ENCODE measurements at places on chromosomes 12 and 14. TPM values are rescaled to one million over a fixed set of nuclear protein-coding genes. Genes with fewer than 3 reads are reported as not detected.

GRCh38 chr12:13223941-13224340 is 27.4 kb downstream of the EMP1 start:
- DNase-seq = no peak
- no peaks in the 10 kb centered on the region for H3K27me3 ChIP-seq
- no peaks in the 10 kb centered on the region for H3K36me3 ChIP-seq
- no peaks in the 10 kb centered on the region for H3K4me1 ChIP-seq
- H3K27ac ChIP-seq = no peak overlapping the region

DNA sequence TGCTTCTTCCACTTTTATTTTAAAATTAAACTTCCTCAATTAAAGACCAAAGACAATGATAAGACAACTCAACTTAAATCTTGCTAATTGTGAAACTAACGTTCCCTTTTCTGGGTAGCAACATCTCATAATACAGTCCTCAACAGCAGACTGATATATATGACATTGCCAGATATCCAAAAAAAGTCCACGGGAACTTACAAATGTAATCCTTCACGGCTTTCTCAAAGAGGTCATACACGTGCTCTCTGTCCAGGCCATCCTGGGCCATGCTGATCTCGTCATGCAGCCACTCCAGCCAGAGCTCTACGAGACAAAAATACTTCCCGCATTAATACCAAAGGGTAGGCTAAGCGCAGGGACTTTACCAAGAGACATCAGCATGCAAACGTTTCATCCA is 13.3 kb downstream of the SART3 start:
- H3K27ac ChIP-seq = no peak overlapping the region
- no peak overlapping the region for H3K4me3 ChIP-seq
- H3K36me3 ChIP-seq = peaks cover 41% of the 10 kb centered on the region
- no peaks in the 10 kb centered on the region for H3K4me1 ChIP-seq
- no peak for DNase-seq
- no peaks in the 10 kb centered on the region for H3K27me3 ChIP-seq

DNA sequence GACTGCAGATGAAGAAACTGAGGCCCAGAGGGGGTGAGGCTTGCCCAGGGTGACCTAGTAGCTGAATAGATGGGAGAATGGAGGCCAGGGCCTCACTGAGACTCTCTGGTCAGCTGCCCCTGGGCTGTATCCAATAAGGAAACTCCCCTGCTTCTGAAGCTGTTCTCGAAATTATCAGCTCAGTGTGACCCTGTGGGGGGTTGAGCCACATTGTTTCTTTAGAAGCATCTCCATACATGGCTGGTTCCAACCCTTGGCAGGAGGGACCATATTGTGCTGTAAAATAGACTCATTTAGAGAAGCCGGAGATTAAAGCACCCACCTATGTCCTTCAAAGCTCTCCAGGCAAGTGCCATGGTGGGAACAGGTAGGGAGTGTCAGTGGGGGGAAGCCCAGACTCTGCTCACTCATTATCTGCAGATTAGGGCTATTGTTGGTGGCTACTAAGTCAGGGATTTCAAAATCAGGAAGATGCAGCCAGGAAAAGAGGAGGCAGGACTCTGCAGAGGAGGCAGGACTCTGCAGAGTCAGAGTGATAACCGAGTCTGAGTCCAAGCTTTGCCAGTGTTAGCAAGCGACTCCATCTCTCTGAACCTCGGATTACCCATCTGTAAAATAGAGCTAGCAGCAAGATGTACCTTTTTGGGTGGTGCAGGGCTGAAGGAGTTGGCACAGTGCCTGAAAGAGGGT is 3.5 kb downstream of the SERPINA5 start:
- H3K4me1 ChIP-seq = no peaks in the 10 kb centered on the region
- no peaks in the 10 kb centered on the region for H3K27me3 ChIP-seq
- DNase-seq = no peak
- no peak overlapping the region for H3K4me3 ChIP-seq
- no peaks in the 10 kb centered on the region for H3K36me3 ChIP-seq

DNA sequence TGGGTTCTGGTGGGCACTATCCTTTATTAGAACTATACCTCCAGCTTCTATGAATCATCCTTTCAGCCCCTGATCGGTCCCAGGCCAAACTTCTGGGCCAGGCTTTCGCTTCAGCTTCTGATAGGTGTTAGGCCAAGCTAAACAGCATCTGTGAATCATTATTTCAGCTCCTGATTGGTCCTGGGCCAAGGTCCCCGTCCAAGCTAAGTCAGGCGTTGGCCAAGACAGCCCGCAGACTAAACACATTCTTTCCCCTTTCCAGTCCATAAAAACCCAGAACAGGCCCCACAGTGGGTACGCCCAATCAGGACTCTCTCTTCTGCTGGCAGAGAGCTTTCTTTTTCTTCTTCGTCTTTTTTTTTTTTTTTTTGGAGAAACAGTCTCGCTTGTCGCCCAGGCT is 1808.9 kb upstream of the SEL1L start:
- no peaks in the 10 kb centered on the region for H3K36me3 ChIP-seq
- no peaks in the 10 kb centered on the region for H3K27me3 ChIP-seq
- H3K4me3 ChIP-seq = no peak overlapping the region
- H3K27ac ChIP-seq = no peak overlapping the region
- peak; percentile 14 for DNase-seq
- no peaks in the 10 kb centered on the region for H3K4me1 ChIP-seq

- no peaks in the 10 kb centered on the region for H3K36me3 ChIP-seq
- no peak for DNase-seq
- H3K4me3 ChIP-seq = no peak overlapping the region
- no peak overlapping the region for H3K27ac ChIP-seq
- no peaks in the 10 kb centered on the region for H3K27me3 ChIP-seq
Observed at GRCh38 chr12:91817517-91817916, 328.1 kb downstream of the BTG1 start.

DNA sequence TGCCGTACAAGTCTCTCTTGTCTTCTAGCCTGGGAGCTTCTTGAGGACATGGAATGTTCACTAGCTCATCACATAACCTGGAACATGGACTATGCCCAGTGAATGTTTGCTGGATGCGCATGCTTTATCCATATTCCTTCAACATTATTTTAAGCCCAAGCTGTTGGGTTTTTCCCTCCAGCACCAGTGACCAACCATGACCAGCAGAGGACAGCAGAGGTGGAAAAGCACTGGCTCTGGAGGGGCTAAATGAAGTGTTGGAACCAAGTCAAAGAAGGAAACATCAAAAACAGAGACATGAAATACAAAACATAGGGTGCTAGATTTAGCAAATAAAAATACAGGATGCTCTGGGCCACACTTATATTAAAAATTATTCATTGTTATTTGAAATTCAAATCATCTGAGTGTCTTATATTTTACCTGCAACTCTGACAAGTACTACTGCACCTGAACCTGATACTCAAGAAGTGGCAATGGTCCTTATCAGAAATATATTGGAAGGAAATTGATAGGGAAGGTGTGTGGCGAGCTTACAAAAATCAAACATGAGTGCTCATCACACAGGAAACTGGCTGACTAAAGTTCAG is 23.1 kb upstream of the HELB start:
- no peak for DNase-seq
- no peak overlapping the region for H3K27ac ChIP-seq
- H3K4me3 ChIP-seq = no peak overlapping the region
- no peaks in the 10 kb centered on the region for H3K36me3 ChIP-seq
- H3K27me3 ChIP-seq = no peaks in the 10 kb centered on the region

DNA sequence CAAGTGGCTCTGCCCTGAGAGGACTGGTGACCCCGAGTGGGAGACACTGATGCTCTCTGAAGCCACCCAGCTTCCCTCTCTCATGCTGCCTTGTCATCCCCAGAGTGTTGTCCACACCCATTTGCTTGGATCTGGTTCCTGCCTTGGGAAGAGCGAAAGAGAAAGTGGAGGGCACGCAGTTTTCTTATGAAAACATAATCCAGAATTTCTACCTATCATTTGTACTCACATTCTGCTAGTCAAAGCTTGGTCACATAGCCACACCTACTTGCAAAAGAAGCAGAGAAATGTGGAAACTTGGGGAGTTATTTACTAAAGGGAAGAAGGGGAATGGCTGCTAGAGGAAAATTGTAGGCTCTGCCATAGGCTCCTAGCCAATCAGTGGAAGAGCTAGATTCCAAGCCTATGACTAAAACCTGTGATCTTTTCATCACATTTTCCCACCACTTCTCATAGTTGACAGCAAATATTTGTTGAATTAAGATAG is 326.3 kb downstream of the ZFP36L1 start:
- peaks cover 3% of the 10 kb centered on the region for H3K4me1 ChIP-seq
- H3K4me3 ChIP-seq = no peak overlapping the region
- H3K27me3 ChIP-seq = no peaks in the 10 kb centered on the region

DNA sequence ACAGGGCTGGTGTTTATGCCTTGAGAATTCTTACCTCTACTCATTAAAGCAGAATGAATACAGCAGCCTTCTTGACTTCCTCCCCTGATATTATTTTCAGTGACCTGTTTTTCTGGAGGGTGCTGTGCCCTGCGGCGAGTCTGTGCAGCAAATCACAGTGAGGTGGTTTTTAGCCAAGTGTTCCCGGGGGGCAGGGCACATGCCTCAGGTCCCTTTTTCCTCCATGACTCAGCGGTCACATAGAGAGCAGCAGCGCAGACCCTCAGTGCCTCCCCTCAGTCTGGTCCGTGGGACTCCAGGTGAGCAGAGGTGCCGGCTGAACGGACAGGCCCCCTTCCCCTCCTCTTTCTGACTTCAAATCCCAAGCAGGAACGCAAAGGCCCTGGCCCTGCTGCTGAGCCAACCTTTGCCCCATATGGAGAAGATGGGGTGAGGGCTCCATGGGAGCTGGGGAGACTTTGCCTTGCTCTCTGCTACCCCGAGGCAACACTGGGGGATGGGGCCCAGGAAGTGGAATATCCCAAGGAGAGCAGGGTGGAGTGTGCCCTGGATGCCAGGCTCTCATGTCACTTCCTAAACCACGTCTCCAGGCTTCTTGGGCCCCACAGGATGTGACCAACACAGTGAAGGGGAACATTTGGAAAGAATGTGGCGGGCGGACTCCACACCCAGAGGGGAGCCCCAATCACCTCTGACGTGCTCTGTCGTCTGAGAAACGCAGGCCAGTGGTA is 90.0 kb downstream of the DHRS2 start:
- H3K27ac ChIP-seq = no peak overlapping the region
- no peak overlapping the region for H3K4me3 ChIP-seq
- no peaks in the 10 kb centered on the region for H3K27me3 ChIP-seq
- H3K36me3 ChIP-seq = no peaks in the 10 kb centered on the region

DNA sequence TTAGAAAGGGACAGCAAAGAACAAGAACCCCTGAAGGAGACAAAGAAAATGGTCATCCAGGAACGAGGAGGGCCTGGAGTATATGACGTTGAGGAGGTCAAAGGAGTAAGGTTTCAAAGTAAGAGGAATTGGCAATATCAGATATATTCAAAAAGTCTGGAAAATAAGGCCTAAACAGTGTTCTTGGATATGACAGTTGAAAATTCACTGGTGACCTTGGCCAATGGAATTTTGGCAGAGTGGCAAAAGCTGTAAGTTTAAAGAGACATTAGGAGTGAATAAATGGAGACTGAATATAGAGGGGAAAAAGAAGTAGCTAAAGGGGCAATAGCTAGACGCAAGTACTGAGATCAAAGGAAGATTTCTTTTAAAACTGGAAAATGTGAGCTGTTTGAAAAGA is 4.1 kb upstream of the ACTN1 start:
- H3K36me3 ChIP-seq = no peaks in the 10 kb centered on the region
- no peak for DNase-seq
- H3K4me3 ChIP-seq = no peak overlapping the region
- no peaks in the 10 kb centered on the region for H3K27me3 ChIP-seq
- H3K4me1 ChIP-seq = peaks cover 13% of the 10 kb centered on the region

- peak overlapping the region; percentile 43 for H3K27ac ChIP-seq
- no peaks in the 10 kb centered on the region for H3K27me3 ChIP-seq
Observed at GRCh38 chr14:75283162-75283832, 4.7 kb downstream of the FOS start.

- no peaks in the 10 kb centered on the region for H3K36me3 ChIP-seq
- no peak overlapping the region for H3K27ac ChIP-seq
- H3K4me3 ChIP-seq = no peak overlapping the region
Observed at GRCh38 chr14:96590190-96590864, 88.1 kb downstream of the PAPOLA start.

DNA sequence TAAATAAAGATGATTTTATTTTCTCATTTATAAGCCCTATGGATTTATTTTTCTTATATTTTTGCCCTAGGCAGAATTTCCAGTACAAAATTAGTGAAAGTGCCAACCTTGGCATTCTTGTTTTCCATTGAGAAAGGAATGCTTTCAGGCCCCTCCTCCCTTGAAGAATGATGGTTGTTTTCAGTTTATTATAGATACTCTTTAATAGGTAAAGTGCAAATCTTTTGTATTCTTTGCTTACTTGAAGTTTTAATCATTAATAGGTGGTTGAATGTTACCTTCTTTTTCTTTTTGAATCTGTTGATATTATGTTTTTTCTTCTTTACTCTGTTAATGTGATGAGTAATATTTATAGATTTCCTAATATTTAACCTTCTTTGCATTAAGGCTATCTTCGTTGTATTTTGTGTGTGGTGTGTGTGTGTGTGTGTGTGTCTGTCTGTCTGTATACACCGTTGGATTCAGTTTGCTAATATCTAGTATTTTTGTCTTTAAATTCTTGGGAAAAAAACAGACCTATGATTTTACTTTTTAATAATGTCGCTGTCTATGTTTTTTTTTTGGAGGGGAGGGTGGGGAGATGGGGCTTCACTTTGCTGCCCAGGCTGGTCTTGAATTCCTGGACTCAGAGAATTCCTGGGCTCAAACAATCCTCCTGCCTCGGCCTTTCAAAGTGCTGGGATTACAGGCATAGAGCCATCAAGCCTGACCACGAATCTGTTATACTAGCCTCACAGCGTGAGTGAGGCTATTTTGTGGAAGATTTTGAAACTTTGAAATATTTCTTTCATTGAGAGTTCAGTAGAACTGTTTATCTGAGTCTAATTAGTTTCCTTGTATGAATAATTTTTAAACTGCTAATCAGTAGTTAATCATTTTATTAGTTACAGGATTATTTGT is 13.5 kb downstream of the SRGAP1 start:
- no peak overlapping the region for H3K4me3 ChIP-seq
- H3K36me3 ChIP-seq = no peaks in the 10 kb centered on the region
- H3K27me3 ChIP-seq = no peaks in the 10 kb centered on the region
- no peak overlapping the region for H3K27ac ChIP-seq

The CAPZA3 gene
- total RNA-seq = not detected

All from ascending aorta (tissue), 2 donors.